Glomerular endothelial cell (primary cell): ENCODE measurements at places on chromosomes 6 and 20. TPM values are rescaled to one million over a fixed set of nuclear protein-coding genes. Genes with fewer than 3 reads are reported as not detected.

- DNase-seq, result no peak
These were observed 14.1 kb upstream of the STX16 start for GRCh38 chr20:58636983-58637421.

DNA sequence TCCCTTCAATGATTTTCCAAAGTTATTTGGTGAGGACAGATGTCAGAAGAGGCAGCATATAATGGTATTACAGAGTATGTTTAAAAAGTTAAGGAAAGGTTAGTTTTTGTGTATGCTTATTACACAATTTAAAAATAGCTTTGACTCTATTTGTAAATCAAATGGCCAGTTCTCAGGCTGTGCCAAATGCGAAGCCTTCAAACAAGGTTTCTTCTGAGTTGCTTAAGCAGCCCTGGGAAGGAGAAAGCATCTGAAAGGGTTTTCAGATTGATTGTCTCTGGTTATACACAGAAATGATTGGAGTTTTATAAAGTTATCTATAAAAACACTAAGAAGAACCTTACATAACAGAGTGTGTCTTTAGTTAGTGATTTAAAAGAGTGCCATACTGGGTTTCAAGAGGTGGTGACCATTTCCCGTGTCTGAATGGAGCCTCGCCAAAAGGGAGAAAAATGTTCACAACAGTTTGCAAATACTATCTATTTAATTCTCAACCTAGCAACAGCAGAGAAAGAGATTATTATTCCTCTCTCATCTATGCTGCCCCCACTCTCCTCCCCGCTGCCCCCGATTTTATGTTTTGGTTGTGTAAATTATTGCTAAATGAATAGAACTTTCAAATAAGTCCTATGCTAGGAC is 16.7 kb downstream of the CD109 start:
- no peak for DNase-seq

DNA sequence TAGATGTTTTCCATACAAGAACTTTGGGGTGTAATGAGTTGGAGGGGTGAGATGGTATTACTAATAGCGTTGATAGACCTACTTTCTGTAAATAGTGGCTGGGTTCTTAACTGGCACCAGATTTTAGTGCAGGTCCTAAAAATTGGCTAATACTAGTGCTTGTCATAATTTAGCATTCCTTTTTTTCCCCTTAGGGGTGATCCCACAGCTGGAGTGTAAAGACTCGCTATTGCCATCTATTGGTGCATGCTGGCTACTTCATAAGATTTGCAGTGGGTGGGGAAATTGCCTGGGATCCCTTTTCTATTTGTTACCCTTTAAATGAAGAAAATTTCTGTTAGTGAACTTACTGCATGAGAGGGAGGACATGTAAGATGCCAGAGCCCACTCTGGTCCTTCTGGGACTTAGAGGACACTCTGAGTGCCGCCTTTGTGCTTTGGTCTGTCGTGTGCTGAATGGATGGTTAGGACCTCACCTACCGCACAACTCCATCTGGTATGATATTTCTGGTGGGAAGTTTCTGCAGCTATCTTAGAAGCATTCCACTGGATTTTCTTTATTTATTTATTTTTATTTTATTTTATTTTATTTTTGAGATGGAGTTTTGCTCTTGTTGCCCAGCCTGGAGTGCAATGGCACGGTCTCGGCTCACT is 195.5 kb downstream of the JARID2 start:
- DNase-seq, result no peak

DNA sequence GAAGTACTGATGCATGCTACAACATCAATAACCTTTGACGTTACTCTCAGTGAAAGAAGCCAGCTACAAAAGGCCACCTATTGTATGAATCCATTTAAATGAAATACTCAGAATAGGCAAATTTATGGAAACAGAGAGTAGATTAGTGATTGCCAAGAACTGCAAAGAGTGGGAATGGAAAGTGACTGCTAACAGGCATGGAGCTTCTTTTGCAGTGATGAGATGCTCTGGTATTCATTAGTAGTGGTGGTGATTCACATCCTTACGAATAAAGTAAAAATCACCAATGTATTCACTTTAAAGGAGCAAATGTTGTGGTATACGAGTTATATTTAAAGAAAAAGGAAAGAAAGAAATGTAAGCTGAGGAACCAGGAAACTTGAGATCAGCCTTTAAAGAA is 126.8 kb upstream of the SAMD5 start:
- DNase-seq, result no peak

DNA sequence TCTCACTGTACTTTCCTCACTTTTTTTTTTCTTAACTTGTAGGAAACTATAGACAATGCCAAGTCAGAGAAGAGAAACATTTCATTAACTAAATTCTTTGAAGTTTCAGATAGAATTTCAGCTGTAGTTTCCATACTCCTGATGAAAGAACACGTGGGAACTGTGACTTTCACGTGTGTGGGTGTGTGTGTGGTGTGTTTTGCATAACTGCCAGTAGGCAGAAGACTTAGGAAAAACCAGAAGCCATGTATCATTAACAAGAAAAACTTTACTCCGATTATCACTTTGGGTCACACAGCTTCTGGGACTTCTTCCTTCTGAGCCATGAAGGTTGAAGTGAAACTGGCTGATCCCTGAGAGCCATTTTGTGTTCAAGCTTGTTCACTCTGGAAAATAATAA is 483.3 kb downstream of the TFAP2B start:
- DNase-seq, result no peak

- DNase-seq, result no peak
These were observed 9.8 kb upstream of the FAM217A start for GRCh38 chr6:4088704-4089103.

GRCh38 chr6:52176550-52176949 is 9.6 kb upstream of the IL17A start:
- DNase-seq, result no peak

DNA sequence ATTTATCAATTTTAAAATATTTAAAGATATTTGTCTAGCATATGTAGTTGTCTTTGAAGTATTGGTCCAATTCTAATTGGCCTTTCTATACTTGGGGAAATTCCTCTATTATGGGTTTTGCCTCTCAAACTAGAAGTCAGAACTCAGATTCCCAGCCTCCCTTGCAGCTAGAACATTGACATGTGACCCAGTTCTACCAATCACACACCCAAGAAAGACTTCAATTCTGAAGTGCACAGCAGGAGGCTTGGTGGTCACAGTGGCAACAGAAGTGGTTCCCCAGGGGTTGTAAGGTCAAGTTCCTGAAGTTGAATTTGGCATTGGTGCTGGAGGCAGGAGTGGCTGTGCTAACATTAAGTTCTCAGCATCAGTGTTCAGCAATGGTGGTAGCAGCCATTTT is 14.8 kb upstream of the FKBP5 start:
- no peak for DNase-seq

- no peak for DNase-seq
These were observed 527.1 kb upstream of the MARCKS start for GRCh38 chr6:113329942-113330635.

GRCh38 chr6:150600010-150600300 is 270 bp downstream of the PLEKHG1 start:
- DNase-seq, result no peak

DNA sequence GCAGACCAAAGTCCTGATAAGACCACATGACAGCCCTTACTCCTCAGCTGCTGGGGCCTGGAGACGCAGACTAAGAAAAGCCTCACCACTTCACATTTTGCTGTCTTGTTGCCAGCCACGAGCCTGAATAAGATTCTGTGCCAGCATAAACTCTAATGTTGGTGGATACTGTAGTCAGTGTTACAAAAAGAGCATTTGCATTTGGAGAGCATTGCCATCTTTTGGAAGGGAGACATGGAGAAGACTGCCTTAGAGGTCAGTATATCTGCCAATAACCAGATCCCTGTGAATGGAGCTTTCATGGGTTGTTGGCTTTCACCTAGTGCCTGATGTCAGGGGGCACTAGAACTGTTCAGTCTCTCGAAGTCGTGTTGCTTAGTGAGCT is 315.2 kb downstream of the ZFAND3 start:
- no peak for DNase-seq

Gene EDN3
- total RNA-seq, result not detected in 2 replicates

Gene CDC25B
- total RNA-seq, result 36.4 and 51.9 TPM in 2 replicates

Gene ECT2L
- 0.12 TPM in 1 of 2 replicates, not detected in the other for total RNA-seq
